ENCODE measurements at places on chromosomes 12 and 14. TPM values are rescaled to one million over a fixed set of nuclear protein-coding genes. Genes with fewer than 3 reads are reported as not detected.

DNA sequence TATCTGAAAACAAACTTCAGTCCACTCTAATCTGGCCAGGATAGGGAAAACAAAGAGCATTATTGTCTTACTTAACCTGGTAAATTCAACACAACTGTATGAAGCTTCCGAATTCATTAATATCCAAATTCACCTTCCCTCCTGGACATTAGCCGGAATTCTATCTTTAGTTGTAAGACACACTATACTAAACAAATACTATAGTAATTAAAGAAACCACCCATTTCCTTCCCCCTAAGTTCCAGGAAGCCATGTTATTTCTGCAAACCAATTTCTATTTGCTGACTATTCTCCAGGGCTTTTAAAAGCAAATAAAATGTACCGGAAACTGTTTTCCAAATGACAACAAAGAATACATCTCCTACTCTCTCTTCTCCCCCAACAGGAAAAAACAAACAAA, 122.7 kb upstream of the MDM1 start:
- H3K4me1 ChIP-seq: peaks cover 59% of the 10 kb centered on the region
- no peaks in the 10 kb centered on the region for H3K27me3 ChIP-seq
- H3K27ac ChIP-seq: no peak overlapping the region
- no peak for DNase-seq

DNA sequence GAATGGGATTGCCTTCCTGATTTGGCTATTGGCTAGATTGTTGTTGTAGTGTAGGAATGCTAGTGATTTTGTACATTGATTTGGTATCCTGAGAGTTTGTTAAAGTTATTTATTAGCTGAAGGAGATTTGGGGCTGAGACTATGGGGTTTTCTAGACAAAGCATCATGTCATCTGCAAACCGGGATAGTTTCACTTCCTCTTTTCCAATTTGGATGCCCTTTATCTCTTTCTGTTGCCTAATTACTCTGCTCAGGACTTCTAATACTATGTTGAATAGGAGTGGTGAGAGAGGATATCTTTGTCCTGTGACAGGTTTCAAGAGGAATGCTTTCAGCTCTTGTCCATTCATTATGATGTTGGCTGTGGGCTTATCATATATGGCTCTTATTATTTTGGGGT, 265.7 kb upstream of the MGAT4C start:
- H3K4me1 ChIP-seq: no peaks in the 10 kb centered on the region
- DNase-seq: no peak
- no peaks in the 10 kb centered on the region for H3K27me3 ChIP-seq
- no peaks in the 10 kb centered on the region for H3K36me3 ChIP-seq
- no peak overlapping the region for H3K4me3 ChIP-seq

DNA sequence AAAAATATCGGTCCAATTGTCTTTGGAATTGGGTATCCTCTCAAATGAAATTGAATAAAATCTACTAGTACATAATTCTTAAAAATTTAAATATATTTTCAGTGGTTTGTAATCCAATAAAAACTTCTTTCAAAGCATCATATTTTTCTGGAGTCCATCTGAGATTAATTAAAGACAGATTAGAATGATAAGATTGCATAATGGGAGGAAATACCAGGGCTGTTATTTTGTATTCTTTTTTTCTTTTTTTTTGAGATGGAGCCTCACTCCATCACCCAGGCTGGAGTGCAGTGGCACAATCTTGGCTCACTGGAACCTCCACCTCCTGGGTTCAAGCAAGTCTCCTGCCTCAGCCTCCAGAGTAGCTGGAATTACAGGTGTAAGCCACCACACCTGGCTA, 103.8 kb downstream of the TMTC3 start:
- H3K36me3 ChIP-seq: no peaks in the 10 kb centered on the region
- DNase-seq: no peak
- H3K4me1 ChIP-seq: no peaks in the 10 kb centered on the region
- H3K27ac ChIP-seq: no peak overlapping the region
- H3K27me3 ChIP-seq: no peaks in the 10 kb centered on the region
- no peak overlapping the region for H3K4me3 ChIP-seq

DNA sequence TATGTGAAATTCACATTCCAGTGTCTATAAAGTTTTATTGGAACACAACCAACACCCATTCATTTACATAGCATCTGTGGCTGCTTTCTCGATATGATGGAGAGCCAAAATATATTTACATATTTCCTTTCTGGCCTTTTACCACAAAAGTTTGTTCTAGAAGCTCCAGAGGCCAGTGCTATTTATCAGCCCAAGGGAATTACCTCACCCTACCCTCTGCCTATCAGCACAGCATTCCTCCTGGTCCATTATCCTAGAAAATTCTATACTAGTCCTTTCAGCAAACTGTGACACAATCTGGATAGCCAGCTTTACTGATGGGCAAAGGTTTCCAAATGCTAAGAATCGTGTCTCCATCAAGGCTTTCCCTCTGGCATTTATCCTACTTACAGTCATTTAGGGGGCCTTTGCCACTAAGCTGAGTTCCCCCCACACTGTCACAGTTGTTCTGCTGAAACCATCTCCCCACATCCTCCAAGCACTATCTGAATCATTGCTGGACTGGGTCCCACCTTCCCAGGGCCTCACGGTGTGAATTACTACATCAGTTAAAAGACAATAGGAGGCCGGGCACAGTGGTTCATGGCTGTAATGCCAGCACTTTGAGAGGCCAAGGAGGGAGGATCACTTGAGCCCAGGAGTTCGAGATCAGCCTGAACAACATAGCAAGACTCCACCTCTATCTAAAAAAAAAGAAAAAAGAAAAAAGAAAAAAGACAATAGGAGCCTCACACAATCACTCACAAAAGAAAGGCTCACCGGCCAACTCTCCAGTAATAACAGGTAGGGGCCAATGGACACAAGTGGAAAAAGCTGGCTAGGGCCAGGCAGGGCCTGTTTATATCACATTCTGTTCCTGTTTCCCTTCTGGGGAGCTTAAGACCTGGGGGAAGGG, 12.1 kb downstream of the SYNE3 start:
- H3K27ac ChIP-seq: no peak overlapping the region
- peaks cover 43% of the 10 kb centered on the region for H3K36me3 ChIP-seq
- H3K4me1 ChIP-seq: peaks cover 41% of the 10 kb centered on the region
- H3K27me3 ChIP-seq: no peaks in the 10 kb centered on the region
- no peak overlapping the region for H3K4me3 ChIP-seq
- DNase-seq: no peak

DNA sequence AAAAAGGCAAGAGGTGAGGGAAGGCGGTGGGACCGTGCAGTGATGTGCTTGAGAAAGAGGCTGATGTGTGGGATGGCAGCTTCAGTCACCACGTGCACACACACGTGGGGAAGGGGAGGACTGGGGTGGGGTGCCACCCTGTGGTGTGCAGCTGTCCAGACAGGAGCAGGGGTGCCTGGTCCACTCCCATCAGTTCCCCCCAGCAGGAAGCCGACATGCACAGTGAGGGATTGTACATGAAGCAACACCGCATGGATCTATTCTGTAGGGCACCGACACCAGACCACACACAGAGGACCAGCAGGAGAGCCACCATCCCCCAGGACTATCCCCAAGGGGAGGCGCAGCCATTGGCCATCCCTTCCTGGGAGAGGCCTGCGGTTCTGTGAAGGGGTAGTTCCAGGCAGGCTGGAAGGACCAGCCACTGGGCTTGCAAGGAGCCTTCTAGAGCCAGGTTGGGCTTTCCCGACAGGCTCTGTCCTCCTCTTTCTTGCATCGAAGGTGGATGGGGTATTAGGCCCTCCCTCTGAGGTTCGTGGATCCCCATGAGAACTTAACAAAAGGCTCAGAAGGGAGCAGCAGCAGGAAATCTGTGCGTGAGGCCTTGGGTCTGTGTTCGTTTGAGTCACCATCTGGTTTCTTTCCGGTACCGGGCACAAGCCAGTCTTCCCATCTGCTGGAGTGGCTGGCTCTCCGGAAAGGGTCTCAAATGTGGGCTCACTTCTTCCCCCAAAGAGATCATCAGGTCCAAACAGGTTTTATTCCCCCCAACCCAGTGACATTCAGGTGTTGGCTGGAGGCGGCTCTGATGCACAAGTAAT, 59.8 kb downstream of the PLEKHG3 start:
- H3K36me3 ChIP-seq: no peaks in the 10 kb centered on the region
- H3K27me3 ChIP-seq: no peaks in the 10 kb centered on the region
- no peak for DNase-seq
- H3K27ac ChIP-seq: no peak overlapping the region
- peak overlapping the region; percentile 39 for H3K4me3 ChIP-seq

GRCh38 chr12:104460041-104460719, 3.4 kb downstream of the CHST11 start:
- H3K36me3 ChIP-seq: no peaks in the 10 kb centered on the region
- H3K4me3 ChIP-seq: peak overlapping the region; percentile 83
- H3K27ac ChIP-seq: peak overlapping the region; percentile 85
- DNase-seq: no peak
- H3K27me3 ChIP-seq: no peaks in the 10 kb centered on the region

- peaks cover 44% of the 10 kb centered on the region for H3K4me1 ChIP-seq
- H3K27me3 ChIP-seq: no peaks in the 10 kb centered on the region
- no peak for DNase-seq
- peak overlapping the region; percentile 87 for H3K27ac ChIP-seq
Observed at GRCh38 chr12:121241156-121241970, 31.4 kb downstream of the P2RX4 start.

- H3K4me1 ChIP-seq: peaks cover 43% of the 10 kb centered on the region
- no peak for DNase-seq
- H3K4me3 ChIP-seq: no peak overlapping the region
- no peaks in the 10 kb centered on the region for H3K27me3 ChIP-seq
Observed at GRCh38 chr12:57483466-57483865, 3.8 kb upstream of the ARHGAP9 start.

COX6A1 gene
- 129 TPM for total RNA-seq

CNTN1 gene
- not detected for total RNA-seq

CD4 gene
- total RNA-seq: 188 TPM

Data from naive thymus-derived CD4-positive, alpha-beta T cell (primary cell).